ENCODE measurements at places on chromosomes 13 and 19.

DNA sequence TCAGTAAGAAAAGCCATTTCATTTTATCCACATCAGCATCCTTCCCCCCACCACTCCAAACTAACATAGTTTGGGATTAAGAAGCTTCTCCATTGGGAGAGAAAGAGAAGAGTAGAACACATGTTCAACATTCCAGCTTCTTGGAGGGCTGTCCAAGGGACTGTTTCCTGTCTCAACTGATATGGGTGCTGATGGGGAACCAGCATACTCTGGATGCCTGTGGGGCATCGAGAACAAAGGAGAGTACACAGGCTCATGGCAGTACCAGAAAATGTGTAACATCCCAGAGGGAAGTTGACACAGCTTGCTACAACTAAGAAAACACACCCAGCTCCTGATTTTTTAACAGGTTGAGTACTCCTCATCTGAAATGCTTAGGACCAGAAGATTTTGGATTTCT is 24.7 kb downstream of the SUCLA2 start:
- no peak for DNase-seq

DNA sequence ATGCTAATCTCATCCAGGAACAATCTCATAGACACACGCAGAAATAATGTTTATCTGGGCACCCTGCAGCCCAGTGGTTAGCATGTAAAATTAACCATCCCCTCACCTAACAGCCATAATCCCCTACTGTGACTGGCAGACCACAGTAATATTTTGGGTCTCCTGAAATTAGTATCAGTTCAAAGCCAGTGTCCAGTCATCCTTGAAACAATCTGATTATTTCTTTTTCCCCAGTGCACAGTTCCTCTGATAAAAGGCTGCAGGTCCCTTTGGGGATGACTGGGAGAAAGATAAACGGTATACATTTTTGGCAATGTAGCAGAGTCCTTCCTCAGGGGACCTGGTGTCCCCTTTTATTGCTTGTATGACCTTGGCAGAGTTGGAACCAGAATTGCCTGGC is 50.4 kb upstream of the CYSLTR2 start:
- no peak for DNase-seq

- DNase-seq, result no peak
Observed at GRCh38 chr19:7701654-7702457, at the start of gene FCER2. Gene FCER2, minus strand, starts transcription at chr19:7702131. Its CDS starts 2,371 bp downstream, at chr19:7699760.

DNA sequence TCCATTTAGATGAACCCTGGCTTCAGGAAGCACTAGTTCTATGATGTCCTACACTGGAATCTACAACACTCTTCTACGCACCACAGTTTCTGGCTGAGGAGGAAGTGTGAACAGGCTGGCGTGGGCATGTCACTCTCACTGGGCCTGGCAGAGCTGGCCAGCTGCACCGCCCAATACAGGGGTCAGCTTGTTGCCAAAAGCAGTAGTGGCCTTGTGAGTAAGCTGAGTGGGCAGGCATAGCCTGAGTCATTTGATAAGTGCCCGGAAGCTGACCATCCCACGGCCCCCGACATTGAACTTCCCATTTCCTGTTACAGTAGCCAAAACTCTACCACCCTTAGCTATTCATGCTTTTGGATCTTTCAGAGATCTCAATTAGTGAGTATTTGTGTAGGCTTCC is 240.9 kb upstream of the SERP2 start:
- no peak for DNase-seq

Data from neural crest cell (in vitro differentiated cells).